ENCODE measurements at places on chromosomes 2 and 18.

DNA sequence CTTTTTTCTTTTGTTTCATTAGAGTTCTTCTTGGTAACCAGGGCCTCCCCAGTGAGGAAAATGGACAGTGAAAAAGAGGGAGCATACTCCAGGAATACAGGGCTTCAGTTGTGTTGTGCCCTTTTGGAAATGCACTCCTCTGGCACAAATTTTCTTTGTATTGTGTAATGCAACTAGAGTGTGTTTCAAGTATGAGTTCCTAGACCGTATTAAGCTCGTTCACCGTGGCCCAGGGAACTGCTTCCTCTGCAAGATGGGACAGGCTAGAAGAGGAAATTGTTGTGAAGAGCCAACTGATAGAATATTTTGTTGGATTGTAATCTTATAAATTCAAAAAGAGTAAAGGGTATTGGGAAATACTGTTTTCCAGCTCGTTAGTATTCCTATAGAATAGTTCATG is 137.2 kb upstream of the TTC39C start:
- no peak for DNase-seq

DNA sequence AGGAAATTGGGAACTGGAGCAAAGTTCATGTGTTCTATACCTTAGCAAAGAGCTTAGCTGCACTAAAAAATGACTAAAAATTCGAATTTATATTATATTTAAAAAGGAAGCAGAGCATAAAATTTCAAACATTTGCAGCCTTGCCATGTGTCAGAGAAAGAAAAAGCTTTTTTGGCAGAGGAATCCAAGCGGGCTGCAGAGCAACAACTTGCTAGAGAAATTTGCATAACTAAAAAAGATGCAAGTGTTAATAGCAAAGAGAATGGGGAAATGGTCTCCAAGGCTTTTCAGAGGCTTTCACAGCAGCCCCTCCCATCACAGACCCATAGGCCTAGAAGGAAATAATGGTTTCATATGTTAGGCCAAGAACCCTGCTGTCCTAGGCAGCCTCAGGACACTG is 1315.9 kb downstream of the DSC3 start:
- DNase-seq: no peak

GRCh38 chr2:35591886-35592285 is 763.7 kb upstream of the CRIM1 start:
- DNase-seq: no peak

DNA sequence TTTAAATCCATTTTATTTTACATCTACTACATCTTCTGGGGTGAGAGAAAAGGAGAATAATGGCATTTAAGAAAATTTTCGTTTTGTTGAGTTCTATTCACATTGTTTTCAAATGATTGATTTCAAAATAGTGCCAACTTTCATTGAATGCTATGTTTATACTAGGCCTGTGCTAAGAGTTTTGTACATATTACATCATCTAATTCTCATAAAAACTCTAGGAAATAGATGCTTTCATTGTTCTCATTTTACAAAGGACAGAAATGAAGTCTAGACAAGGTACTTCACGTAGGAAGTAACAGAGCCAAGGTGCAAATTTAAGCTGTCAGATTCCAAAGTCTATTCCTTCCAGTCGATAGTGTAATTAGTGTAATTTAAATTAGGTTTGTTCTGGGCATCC is 402.8 kb upstream of the UBE2E3 start:
- no peak for DNase-seq

DNA sequence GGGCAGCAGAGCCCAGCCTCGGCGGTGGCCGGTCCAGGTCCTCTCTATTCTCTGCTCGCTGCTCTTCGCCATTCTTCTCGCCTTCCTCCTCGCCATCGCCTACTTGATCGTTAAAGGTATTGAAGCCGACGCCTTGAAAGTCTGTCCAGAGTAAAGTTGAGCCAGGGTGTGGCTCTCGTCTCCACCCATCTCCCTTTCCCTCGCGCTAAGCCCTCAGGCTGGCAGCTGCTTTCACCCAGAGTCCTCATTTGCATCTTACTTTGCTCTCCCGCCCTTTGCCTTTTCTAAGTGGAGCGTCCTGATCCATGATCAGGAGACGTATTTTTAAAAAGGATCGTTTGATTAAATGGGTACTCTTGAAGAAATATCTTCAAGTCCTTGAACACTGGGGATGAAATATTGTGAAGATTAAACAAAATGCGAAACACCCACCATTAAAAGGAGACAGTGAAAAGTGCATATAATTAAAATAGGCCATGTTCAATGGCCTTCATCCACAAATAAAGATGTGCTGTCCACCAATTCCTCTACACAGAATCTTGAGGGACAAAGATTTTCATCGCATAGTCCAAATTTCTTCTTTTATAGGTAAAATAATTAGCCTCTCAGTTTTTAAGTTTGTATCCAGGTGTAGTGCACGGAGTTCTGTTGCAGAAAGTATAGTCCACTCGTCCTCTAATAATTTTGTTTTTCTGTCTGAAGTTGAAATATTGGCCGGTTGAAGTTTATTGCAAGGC is 657 bp downstream of the ARL6IP6 start:
- DNase-seq: peak; percentile 85

DNA sequence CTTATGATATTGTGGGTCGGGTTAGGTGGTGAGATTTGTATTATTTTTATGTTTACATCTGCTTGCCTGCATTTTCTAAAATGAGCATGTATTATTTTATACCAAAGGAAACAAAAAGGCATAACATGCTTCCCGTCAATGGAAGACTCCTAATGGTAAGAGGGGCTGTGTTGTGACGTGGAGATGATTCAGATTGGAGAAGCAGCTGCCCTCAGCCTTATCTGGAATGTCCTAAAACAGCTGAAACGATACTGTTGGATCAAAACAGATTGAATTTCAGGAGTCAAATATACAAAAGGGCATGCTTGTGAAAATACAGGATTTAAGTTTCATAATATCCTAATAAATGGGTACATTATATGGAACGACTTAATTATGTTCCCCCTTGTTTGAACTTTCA is 19.0 kb downstream of the DGKD start:
- no peak for DNase-seq
